ENCODE measurements at places on chromosomes 2 and 18.

- no peak for DNase-seq
These were observed 142.5 kb downstream of the MTCL1 start for GRCh38 chr18:8847900-8848299.

DNA sequence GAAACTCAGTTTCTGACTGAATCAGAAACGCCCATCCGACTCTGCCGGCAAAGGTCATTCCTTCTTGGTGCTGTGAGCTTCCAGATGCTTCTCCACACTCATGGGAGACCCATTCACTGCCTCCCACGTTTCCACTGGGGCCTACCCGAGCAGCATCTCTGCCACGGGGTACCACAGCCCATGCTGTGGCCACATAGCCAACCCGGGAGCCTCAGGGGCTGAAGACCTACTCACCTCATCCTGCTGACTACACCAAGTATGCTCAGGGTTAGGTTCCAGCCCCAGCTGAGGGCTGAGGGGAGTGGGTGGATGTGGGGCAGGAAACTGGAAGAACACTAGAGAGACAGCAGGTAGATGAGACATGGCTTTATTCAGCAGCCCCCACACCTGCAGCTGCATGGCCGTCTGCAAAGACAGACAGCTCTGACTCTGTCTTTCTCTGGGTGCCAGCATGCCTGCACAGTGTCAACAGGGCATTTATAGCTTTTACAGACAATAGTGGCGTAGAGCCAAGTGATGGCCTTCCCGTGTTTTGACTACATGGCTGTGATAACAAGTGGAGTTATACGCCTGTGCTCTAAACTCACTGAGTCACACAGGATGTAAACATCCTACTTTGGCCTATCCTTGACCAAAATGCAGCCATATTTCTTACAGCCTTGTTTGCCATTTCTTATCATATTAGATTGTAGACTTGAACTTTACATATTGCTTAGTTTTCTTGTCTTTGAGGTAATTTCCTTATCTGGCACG lies 16.5 kb upstream of the KLHL23 start:
- no peak for DNase-seq

GRCh38 chr2:199160677-199161465 lies 296.9 kb downstream of the SATB2 start:
- peak; percentile 5 for DNase-seq

DNA sequence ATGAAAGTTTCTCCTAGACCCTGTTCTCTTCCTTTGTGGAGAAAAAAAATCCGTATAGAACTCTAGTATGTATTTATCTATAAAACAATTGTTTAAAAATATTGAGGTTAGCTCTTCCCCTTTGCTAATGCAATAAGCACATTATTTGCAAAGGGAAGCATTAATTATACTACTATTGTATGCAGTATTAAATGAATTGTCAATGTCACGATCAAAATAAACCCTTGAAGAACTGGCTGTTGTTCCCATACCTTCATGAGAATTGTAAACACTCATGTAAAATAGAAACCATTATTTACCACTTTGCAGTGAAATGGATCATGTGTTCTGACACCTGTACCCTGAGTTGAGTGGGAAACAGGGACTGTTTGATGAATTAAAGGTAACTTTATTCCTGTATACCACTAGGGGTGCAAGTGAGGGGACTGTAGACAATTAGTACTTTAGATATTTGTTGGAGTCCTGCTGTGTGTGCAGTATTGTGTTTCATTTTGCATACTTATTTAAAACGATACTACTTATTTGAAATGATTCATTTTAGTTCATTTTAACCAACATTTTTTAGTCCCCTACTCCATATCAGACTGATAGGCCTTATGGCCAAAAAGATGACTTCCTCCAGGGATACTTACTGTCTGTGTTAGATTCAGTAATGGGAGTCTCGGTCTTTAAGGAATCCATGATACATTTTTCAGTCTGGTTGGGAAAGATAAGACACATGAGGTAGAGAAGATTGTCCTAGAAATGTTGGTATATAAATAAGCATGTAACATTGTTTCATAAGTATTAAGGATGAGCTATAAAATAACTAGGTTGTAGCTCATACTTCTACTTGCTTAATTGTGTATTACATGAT lies 7.9 kb downstream of the PKP4 start:
- DNase-seq: no peak

GRCh38 chr2:148947299-148947698 lies 72.3 kb downstream of the KIF5C start:
- no peak for DNase-seq

DNA sequence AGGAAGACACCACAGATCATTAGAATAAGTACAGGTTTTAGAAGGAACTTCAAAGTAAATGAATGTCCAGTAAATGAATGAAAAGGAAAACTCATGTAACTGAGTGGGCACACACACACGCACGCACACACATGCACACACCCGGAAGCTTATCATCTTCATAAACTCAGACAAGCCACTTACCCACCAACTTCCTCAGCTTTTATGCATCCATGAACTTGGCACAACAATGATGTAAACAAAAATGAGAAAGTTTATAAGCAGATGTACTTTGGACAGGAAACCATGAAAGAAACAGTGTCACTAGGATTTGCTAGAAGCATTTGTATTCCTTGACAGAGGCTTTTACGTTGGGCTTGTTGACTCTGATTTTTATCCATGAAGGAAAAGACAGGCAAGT lies 23.2 kb downstream of the RNF152 start:
- no peak for DNase-seq

DNA sequence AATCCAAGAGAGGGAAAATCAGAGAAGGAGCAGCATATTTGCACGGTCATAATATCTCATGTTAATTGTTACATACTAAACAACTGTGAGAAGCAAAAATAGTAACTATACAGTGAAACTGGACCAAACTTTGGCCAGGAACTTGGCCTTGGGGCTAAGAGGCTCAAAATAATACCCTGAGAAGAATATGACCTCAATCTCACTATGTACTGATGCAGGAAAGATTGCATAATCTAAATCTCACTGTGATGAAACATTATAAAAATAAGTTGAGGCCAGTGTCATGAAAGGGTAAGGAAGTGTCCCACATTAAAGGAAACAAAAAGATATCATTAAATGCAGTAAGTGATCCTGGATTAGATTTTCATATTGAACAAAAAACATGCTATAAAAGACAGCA lies 36.5 kb downstream of the ZRANB3 start:
- DNase-seq: no peak

DNA sequence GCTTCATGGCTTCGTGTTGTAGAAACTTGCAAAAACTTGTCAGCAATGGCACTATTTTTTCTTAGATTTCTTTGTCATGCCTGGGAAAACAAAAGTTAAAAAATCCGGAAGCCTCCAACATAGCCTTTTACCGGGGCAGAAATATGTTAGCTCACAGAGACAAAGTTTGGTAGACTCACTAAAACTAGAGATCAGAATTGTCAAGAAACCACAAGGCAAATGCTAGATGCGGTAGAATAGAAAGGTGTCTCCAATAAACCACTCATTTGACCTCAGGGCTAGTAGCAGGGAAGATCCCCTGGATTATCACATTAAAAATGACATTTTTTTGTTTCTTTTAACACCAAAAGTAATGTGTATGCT lies 405 bp downstream of the CASP10 start:
- no peak for DNase-seq

GRCh38 chr2:231715988-231716616 lies 7.8 kb downstream of the PTMA start:
- no peak for DNase-seq

DNA sequence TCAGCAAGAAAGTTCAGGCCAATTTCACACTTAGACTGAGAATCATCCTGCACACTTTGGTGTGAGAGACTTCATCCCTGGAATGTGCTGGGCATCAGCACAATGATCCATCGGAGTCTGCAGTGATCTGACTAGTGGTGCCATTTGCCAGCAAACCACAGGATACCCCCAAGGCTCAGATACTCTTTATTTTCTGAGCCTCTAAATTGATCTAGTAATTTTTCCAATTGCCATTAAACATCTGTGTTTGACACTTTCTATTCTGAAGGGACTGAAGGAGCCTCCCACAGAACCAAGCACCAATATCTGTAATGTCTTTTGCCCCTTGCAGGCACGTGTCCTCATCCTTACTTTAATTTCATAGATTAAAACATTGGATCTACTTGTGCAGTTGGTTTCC lies 485.3 kb upstream of the SMIM21 start:
- no peak for DNase-seq

DNA sequence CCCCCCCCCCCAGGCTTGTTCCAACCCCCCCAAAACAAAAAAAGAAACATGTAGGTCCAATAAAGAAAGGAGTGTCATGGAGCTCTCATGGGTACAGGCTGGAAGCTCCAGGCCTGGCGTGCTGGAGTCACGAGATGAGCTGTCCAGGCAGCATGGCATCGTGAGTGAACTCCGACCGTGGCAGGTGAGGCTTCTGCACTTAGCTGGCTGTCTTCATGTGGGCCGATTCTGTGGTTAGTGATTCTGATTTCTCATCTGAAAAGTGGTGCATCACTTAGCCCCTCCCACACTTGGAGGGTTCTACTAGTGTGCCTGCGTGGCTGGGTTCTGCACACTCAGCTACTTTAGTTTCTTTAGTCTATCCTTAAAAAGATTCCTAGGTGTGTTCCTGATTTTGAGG lies 126.4 kb upstream of the MGAT5 start:
- no peak for DNase-seq

DNA sequence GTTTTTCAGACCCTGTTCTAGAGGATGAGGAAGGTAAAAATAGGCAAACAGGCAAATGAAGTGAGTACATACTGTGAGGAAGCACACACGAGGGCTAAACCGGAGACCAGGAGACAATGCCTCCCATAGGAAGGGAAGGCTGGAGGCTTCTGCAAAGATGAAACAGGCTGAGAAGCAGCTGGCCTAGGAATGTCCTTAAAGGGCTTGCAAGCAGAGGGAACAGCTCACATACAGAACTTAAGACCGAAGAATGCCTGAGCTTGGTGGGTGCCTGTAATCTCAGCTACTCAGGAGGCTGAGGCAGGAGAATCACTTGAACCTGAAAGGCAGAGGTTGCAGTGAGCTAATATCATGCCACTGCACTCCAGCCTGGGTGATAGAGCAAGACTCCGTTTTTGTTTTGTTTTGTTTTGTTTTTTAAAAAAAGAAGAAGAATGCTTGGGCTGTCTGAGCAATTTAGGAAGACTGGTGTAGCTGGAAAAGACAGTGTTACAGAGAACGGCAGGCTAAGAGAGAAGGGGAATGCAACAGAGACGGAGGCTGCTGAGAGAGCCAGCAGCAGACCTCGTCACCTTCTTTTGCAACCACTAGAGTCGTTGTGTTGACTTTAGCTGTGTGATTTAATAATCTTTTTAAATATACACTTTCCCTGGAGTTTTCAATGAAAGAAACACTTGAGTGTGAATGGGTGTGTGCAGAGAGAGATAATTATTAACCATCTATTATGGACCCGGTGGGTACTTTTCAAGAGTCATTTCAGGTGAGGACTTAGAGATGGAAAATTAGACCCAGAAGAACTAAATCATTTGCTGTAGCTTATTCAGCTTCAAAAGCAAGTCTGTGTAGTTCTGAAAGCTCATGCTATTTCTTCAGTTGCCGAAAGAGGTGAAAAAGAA lies 232.8 kb downstream of the GALR1 start:
- no peak for DNase-seq

- no peak for DNase-seq
These were observed 17.2 kb downstream of the SESTD1 start for GRCh38 chr2:179247318-179248023.

- DNase-seq: no peak
These were observed 51.4 kb downstream of the KIF5C start for GRCh38 chr2:148926291-148926961.

DNA sequence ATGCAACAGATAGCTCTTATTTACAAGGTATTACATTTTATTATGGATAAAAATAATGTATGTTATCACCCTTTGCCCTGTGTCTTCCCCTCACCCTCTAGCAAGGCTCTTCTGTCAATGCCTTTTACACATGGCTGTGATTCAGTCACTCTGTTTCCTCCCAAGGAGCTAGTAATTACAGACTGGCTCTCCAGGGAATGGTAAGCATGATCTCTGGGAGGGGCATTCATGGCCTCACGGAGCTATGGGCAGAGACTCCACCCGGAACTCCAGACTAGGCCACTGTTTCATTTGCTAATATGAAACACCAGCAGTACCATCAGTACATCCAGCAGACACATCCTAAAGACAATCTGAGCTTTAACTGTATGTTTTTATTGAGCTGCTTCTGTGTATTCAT lies 410.9 kb upstream of the CYRIA start:
- DNase-seq: no peak

DNA sequence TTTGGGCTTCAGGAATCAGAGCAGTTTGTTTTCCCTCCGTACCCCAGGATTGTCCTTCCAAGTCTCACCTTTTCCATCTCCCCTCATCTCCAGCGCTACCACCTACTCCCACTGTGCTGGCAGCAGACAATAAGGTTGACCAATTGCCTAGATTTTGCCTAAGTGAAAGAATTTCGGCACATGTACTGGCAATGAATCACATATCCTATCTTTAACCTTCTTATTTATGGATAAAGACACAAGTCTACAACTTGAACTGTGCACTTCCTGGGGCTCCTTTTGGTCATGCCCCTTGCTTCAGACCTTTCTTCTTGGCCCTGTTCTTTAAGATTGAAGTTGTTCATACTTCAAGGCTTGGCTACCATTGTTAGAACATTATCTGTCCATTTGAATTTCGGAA lies 71.4 kb downstream of the KCMF1 start:
- no peak for DNase-seq

GRCh38 chr2:207718521-207718920 lies 7.1 kb downstream of the CCNYL1 start:
- DNase-seq: no peak

DNA sequence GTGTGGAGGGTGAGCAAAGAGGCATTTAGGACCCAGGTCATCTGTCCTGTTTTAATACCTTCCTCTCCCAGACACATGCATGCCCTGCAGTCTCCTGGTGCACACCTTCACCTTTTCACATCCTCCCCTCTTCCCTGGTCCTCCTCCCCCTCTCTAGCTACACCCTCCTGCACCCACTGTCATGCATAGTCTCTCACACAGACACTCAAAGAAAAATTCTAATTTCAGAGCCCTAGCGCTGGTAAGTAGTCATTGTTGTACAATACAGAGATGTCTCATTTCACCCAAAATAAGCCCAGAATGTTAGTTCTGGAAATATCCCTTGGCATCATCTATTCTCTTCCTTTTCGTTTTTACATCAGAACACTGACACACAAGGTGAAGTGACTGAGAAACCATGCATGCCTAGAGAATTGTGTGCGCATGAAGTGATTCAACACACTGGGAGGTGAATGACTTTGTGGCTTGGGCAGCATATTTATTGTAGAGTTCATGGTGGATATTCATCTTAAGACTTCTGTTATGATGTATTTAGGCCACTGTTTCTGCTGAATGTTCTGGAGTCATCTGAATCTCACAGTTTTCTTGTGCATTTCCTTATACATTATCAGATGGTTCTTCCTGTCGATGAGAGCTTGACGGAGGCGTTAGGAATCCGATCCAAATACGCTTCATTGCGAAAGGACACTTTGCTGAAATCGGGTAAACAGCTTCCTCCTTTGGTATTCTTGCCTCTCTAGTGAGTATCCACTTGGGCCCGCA lies 69.9 kb downstream of the COA5 start:
- no peak for DNase-seq

DNA sequence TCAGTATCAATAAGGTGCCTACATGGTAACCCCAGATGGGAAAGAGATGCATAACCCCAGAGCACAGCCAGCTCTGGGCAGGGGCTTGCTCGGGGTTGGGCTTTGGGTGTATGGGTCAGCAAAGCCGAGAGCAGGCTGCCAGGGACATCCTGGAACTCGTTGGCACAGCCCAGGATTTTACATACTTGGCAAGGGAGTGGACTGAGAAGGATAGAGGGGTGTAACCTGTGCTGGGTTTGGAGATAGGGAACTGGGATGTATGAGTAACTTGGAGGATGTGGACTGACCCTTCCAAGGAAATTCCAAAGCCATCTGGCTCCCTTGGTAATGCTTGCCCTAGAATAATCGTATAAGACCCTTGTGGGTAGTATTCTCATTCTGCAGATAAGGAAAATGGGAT lies 44.2 kb downstream of the GPR39 start:
- DNase-seq: no peak
